Nephron progenitor cell (in vitro differentiated cells): ENCODE measurements at places on chromosomes 7 and 10.

- no peak for DNase-seq
- no peaks in the 10 kb centered on the region for H3K36me3 ChIP-seq
- no peaks in the 10 kb centered on the region for H3K27me3 ChIP-seq
- H3K4me1 ChIP-seq, result no peaks in the 10 kb centered on the region
- no peak overlapping the region for H3K27ac ChIP-seq
- H3K4me3 ChIP-seq, result no peak overlapping the region
These were observed 41.6 kb upstream of the PTPRZ1 start for GRCh38 chr7:121831351-121831750.

DNA sequence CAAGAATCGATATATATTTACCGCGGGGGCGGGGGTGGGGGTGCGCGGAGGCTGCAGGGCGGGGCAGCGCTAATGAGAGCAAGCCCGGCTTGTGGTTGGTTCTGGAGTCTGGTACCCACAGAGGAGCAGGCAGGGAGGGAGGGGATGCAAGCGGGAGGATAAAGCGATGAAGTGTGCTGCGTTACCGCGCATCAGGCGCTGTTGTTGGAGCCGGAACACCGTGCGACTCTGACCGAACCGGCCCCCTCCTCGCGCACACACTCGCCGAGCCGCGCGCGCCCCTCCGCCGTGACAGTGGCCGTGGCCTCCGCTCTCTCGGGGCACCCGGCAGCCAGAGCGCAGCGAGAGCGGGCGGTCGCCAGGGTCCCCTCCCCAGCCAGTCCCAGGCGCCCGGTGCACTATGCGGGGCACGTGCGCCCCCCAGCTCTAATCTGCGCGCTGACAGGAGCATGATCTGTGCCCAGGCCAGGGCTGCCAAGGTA lies at the start of gene HECW1:
HECW1 (plus strand) TSS at position 189 of the 482 bp plus-strand sequence. CDS start 131,259 bp downstream, outside the sequence.
- peaks cover 90% of the 10 kb centered on the region for H3K27me3 ChIP-seq
- no peaks in the 10 kb centered on the region for H3K36me3 ChIP-seq
- H3K4me3 ChIP-seq, result peak within 1 kb of the TSS; percentile 80
- DNase-seq, result peak; percentile 49
- no peak within 1 kb of the TSS for H3K27ac ChIP-seq

- no peak overlapping the region for H3K4me3 ChIP-seq
- no peaks in the 10 kb centered on the region for H3K27me3 ChIP-seq
- no peaks in the 10 kb centered on the region for H3K4me1 ChIP-seq
- H3K27ac ChIP-seq, result no peak overlapping the region
- peaks cover 20% of the 10 kb centered on the region for H3K36me3 ChIP-seq
These were observed 33.9 kb downstream of the DNAJC1 start for GRCh38 chr10:21969326-21970287.

DNA sequence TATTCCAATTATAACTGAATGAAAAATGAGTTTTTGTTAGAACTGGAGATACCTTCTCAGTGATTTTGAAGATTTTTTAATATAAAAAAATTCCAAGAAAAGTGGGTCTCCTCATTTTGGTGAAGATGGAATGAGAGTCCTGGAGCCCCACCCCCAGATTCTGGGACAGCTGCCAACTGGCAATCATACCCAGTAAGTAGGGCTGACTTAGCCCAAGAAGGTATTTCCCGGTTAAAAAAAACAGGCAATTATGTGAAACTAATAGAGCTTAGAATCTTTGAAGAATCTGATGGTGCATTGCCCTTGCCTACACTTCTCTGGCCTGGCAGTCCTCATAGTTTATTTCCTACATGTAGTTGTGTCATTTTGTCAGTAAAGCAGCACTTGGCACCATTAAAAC lies 52.8 kb upstream of the VWDE start:
- no peak for DNase-seq
- no peaks in the 10 kb centered on the region for H3K4me1 ChIP-seq
- no peak overlapping the region for H3K27ac ChIP-seq
- H3K27me3 ChIP-seq, result no peaks in the 10 kb centered on the region

GRCh38 chr7:20393616-20394015 lies 62.9 kb downstream of the ITGB8 start:
- no peak for DNase-seq
- H3K4me1 ChIP-seq, result no peaks in the 10 kb centered on the region
- peak overlapping the region; percentile 15 for H3K27ac ChIP-seq
- H3K4me3 ChIP-seq, result no peak overlapping the region
- peaks cover 62% of the 10 kb centered on the region for H3K36me3 ChIP-seq

- no peaks in the 10 kb centered on the region for H3K36me3 ChIP-seq
- no peak overlapping the region for H3K4me3 ChIP-seq
- DNase-seq, result no peak
- H3K27ac ChIP-seq, result no peak overlapping the region
- no peaks in the 10 kb centered on the region for H3K27me3 ChIP-seq
These were observed 1133.4 kb downstream of the XPNPEP1 start for GRCh38 chr10:108789919-108790318.

- no peak for DNase-seq
- no peak overlapping the region for H3K27ac ChIP-seq
- H3K36me3 ChIP-seq, result no peaks in the 10 kb centered on the region
- H3K27me3 ChIP-seq, result peaks cover 4% of the 10 kb centered on the region
- H3K4me3 ChIP-seq, result no peak overlapping the region
- no peaks in the 10 kb centered on the region for H3K4me1 ChIP-seq
These were observed 99.0 kb downstream of the PLPP4 start for GRCh38 chr10:120555842-120556532.

- no peak overlapping the region for H3K4me3 ChIP-seq
- H3K36me3 ChIP-seq, result peaks cover 36% of the 10 kb centered on the region
- no peak for DNase-seq
- H3K27ac ChIP-seq, result no peak overlapping the region
- peaks cover 11% of the 10 kb centered on the region for H3K27me3 ChIP-seq
These were observed 4.5 kb downstream of the PLEKHA1 start for GRCh38 chr10:122379041-122379440.
